ENCODE measurements at places on chromosomes 4 and X.
A peak's percentile ranks its signal among the peaks of the same experiment; 100 is the strongest.

- no peak for DNase-seq
Measured at GRCh38 chr4:8261851-8262535, 7.6 kb upstream of the HTRA3 start.

DNA sequence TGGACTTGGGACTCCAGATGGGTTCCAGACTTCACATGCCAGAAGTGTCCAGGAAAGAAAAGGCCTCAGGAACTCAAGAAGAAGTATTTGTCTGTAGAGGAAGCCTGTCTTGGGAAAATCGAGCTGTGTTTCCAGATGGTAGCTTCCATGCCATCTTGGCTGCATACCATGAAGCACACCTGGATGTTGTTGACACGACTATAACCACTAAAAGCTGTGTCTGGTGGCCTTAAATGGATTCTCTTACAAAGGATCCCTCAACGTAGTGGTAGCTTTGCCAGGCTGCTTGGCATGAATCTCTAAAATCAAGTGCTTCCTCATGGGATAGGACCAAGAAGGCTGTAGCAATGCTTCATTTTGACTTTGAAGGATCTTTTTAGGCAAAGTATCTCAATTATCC is 313.4 kb upstream of the BOD1L1 start:
- no peak for DNase-seq

GRCh38 chr4:145481164-145481941 is at the start of gene SMAD1:
TSS of gene SMAD1 (plus strand) at chr4:145481853. CDS start at chr4:145514614, 32,761 bp downstream.
- peak; percentile 48 for DNase-seq

- no peak for DNase-seq
Measured at GRCh38 chr4:41379230-41379629, 122.5 kb downstream of the UCHL1 start.
